Colonic mucosa (tissue), 4 donors: ENCODE measurements at places on chromosomes 2 and 18. TPM values are rescaled to one million over a fixed set of nuclear protein-coding genes. Genes with fewer than 3 reads are reported as not detected.

- DNase-seq, result no peak
These were observed 209.7 kb downstream of the ASB1 start for GRCh38 chr2:238636269-238637073.

GRCh38 chr2:44844651-44845270, 96.7 kb upstream of the SIX3 start:
- no peak for DNase-seq

- no peak for DNase-seq
These were observed 37.5 kb upstream of the ATG16L1 start for GRCh38 chr2:233213975-233214374.

DNA sequence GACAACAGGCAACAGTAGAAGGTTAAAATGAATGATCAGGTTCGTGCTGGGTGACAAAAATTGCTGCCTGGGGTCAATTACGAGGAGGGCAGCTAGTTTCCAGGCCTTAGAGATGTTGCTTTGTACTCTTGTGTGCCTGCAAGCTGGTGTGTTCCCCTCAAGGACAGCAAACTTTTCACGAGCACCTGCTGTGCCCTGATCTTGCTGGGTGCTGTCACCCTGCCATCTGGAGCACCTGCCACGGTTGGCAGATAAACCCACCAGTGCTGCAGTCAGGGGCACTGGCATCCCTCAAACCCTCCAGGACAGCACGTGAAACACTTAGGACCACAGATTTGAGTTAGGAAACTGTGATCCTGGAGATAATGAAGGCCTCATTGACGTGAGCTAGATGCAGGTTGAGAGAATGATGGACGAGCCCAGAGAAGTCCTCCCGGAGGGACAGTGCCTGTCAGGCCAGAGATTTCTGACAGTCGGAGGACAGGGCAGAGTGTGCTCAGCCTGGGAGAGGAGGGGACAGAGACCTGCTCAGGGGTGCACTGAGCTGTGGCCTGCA, 104.3 kb upstream of the RAB12 start:
- no peak for DNase-seq

C2orf66 gene
- 0.19 TPM for total RNA-seq

- no peak for DNase-seq
These were observed 164.1 kb upstream of the FBXO11 start for GRCh38 chr2:48070415-48070814.

DNA sequence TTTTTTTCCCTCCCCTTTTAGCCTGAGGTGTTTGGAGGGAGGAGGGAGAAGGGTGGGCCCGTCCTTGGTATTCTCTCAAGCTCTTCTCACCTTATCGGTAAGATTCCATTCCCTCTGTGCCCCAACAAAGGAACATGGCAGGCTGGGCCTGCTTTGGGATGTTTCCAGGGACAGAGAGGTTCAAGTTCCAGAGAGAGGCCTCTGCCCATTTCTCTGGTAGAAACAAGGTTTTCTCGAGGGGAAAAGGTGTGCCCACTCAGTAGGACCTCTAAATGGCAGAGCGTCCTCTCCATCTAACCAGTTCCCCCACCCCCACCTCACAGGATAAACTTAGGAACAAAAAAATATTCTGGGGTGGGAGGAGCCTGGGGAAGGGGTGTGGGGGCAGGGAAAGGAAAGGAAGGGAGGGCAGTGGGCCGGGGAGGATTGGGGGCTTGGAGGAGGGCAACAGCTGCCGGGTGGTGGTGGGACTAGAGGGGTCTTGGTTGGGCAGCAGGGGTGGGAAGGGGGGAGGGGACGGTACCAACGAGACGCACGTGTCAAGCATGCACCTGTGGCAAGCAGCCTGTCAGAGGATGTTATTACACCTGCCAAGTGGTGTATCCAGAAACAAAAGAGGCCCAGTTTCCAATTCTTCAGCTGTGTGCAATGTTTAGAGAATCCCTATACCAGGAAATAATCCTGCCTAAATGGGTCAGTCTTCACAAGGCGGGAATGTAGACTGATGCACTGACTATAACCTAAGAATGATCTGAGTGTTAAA, 2.1 kb downstream of the PCBP1 start:
- DNase-seq, result no peak

DNA sequence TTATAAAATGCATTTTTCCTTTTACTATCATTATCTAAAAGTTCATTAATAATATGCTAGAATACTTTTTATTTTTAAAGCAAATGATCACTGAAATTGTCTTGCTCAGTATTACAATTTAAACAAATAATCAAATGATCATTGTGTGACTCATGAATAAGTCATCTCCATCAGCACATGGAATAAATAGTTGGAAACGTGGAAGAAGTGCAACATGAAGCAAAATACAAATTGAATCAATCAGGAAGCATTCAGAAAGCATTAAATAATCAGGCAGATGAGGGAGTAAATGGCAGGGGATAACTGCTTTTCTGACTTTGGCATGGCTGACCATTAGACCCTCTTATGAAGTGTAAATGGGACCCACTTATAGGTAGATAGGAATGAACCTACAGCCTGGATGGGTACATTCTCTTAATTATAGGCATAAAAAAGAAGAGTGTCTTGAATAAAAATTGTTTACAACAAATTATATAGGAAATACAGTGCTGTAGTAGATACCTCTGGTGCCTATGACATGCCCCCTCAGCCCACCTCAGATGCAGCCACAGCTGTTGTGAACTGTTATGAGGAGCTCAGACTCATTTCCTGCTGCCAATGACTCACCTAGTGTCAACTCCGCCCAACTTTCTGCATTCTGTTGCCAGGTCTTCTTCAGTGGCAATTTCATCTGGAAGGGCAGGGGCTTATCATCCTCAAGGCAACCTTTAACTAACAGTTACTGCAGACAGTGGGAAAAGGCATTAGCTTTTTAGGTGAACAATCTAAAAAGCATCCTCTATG, 936.0 kb downstream of the TRIB2 start:
- DNase-seq, result no peak

DNA sequence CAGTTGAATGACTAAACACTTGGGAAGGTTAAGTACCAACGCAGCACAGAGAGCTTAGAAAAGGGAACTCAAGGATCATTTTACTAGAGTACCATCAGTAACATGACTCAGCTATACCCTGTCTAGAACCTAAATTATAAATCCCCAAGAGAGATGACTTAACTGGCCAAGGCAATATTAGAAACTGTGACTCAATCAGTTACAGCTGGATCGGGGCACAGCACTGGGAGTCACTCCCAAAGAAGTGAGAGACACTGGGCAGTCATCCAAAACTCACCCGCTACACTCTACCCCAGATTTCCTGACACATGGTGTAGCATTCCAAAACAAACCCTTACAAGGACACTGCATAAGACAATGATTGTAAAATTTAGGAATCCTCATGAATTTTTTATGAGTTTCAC, 17.7 kb downstream of the IWS1 start:
- peak; percentile 63 for DNase-seq

DNA sequence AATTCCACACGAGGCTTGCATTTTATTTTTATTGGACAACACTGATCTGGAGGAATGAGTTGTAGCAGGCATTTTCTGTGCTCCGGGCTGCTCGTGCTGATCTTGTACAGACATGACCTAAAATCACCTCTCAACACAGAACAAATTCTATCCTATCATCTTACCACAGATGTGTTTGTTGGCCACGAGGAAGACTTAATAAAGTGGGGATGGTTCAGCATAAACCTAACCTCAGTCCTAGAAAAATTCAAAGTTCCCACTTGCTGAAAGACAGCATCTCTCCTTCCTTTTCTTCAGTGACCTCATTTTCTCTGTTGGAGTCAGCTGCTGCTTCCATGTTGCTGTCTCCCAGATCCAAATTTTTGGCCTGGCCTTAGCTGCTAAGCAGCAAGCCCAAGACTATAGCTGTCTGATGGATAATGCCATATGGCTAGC, 45.3 kb downstream of the RBKS start:
- DNase-seq, result no peak
